Activated CD4-positive, alpha-beta T cell treated with anti-CD3 and anti-CD28 coated beads, Interleukin-2, amount 10 ng/mL, durations not matched to agents 24 days and 14 days (primary cell): ENCODE measurements at places on chromosomes 5 and 9. TPM values are rescaled to one million over a fixed set of nuclear protein-coding genes. Genes with fewer than 3 reads are reported as not detected.

The CCDC187 gene
- total RNA-seq = not detected in 2 replicates

The SPAG8 gene
- 0.21 and 0.52 TPM in 2 replicates for total RNA-seq

The EIF4EBP3 gene
- 13.8 and 13.9 TPM in 2 replicates for total RNA-seq

The RMRP gene
- total RNA-seq = 5,949 and 6,301 TPM in 2 replicates

The SH3TC2 gene
- not detected in 2 replicates for total RNA-seq

The OR13F1 gene
- not detected in 2 replicates for total RNA-seq

The NTNG2 gene
- total RNA-seq = 1.6 and 1.7 TPM in 2 replicates

The FBXW11 gene
- 53.3 and 54.4 TPM in 2 replicates for total RNA-seq

The GPBP1 gene
- total RNA-seq = 85.2 and 86.7 TPM in 2 replicates

The IRX2 gene
- not detected in 2 replicates for total RNA-seq

The DIMT1 gene
- 48.8 and 49.3 TPM in 2 replicates for total RNA-seq

The CBY3 gene
- total RNA-seq = 0.45 and 0.63 TPM in 2 replicates

The CCNO gene
- 0.26 TPM in 1 of 2 replicates, not detected in the other for total RNA-seq

The MCCC2 gene
- 58.7 and 58.9 TPM in 2 replicates for total RNA-seq

The PTGDS gene
- not detected in 2 replicates for total RNA-seq

The MYMK gene
- total RNA-seq = not detected in 2 replicates

The SMAD5 gene
- total RNA-seq = 12.8 and 16.7 TPM in 2 replicates

The CDKN2B-AS1 gene
- 0.42 and 0.78 TPM in 2 replicates for total RNA-seq

The ARL14EPL gene
- not detected in 2 replicates for total RNA-seq

The FRMD3 gene
- total RNA-seq = 0.30 and 0.59 TPM in 2 replicates

The SEMA4D gene
- total RNA-seq = 368 and 370 TPM in 2 replicates

The MAMDC2 gene
- total RNA-seq = not detected in 2 replicates

The CDKN2B gene
- 0.21 and 0.33 TPM in 2 replicates for total RNA-seq

The CCL27 gene
- total RNA-seq = 0.52 and 0.70 TPM in 2 replicates

The KLHL3 gene
- total RNA-seq = 1.5 and 2.2 TPM in 2 replicates

The CER1 gene
- total RNA-seq = not detected in 2 replicates

The AJM1 gene
- 5.7 and 5.9 TPM in 2 replicates for total RNA-seq

The CCDC152 gene
- total RNA-seq = 6.6 and 6.9 TPM in 2 replicates

The BTNL9 gene
- 0.23 TPM in 1 of 2 replicates, not detected in the other for total RNA-seq

The FCN1 gene
- total RNA-seq = not detected in 2 replicates

The CD180 gene
- 0.26 and 0.47 TPM in 2 replicates for total RNA-seq

The IL33 gene
- total RNA-seq = not detected in 2 replicates

The AFAP1L1 gene
- not detected in 2 replicates for total RNA-seq

The NUTM2G gene
- not detected in 2 replicates for total RNA-seq

The IFNB1 gene
- total RNA-seq = not detected in 2 replicates

The CRHBP gene
- total RNA-seq = 0.23 and 0.31 TPM in 2 replicates

The WDR31 gene
- 2.2 and 2.7 TPM in 2 replicates for total RNA-seq

The MEIKIN gene
- total RNA-seq = not detected in 2 replicates

The IDNK gene
- 4.5 and 5.1 TPM in 2 replicates for total RNA-seq

The RLN2 gene
- 0.30 and 1.5 TPM in 2 replicates for total RNA-seq

The GPR107 gene
- total RNA-seq = 19.2 and 23.6 TPM in 2 replicates

The DPP7 gene
- total RNA-seq = 365 and 375 TPM in 2 replicates

The PCSK1 gene
- total RNA-seq = not detected in 2 replicates

The PDE6A gene
- total RNA-seq = not detected in 2 replicates
